Activated naive CD8-positive, alpha-beta T cell treated with anti-CD3 and anti-CD28 coated beads for 36 hours (primary cell): ENCODE measurements at places on chromosomes 7 and 10. TPM values are rescaled to one million over a fixed set of nuclear protein-coding genes. Genes with fewer than 3 reads are reported as not detected.

The VPS26A gene
- total RNA-seq = 38.9 TPM

The TCAF2 gene
- total RNA-seq = 31.5 TPM

The EMX2 gene
- total RNA-seq = not detected

The SEMA3D gene
- not detected for total RNA-seq

The ATAD1 gene
- total RNA-seq = 49.6 TPM
